ENCODE measurements at places on chromosomes 7 and 10.
A peak's percentile ranks its signal among the peaks of the same experiment; 100 is the strongest.

DNA sequence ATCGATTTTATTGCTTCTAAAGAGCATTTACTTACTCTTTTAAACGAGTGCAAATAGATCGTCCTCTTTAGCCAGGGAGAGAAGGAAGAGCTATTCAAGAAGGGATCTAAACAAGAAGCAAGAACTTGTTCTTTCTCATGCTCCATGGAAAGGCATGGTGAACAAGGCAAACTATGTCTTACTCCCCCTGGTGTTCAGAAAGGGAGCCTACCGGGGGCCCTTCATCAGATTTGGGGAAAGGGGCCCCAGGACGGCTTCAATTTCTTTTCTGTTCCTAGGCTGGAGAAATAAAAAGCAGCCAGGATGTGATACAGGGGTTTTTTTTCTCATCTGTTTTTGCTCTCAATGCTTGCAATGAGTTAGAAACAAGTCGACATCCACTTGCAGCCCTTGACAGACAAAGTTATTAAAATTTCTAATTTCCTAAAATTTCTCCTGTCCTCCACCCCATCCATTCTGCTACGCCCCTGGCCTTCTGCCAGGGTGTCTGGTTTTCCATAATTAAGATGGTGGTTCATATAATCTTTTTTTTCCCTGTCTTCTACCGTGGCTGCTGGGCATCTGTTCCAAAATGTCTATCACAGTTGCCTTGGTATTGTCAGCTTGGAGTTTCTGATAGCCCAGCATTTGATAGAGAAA is 214.4 kb downstream of the CREB5 start:
- DNase-seq, result no peak

GRCh38 chr10:48289501-48290238 is 15.2 kb upstream of the FRMPD2 start:
- peak; percentile 15 for DNase-seq

DNA sequence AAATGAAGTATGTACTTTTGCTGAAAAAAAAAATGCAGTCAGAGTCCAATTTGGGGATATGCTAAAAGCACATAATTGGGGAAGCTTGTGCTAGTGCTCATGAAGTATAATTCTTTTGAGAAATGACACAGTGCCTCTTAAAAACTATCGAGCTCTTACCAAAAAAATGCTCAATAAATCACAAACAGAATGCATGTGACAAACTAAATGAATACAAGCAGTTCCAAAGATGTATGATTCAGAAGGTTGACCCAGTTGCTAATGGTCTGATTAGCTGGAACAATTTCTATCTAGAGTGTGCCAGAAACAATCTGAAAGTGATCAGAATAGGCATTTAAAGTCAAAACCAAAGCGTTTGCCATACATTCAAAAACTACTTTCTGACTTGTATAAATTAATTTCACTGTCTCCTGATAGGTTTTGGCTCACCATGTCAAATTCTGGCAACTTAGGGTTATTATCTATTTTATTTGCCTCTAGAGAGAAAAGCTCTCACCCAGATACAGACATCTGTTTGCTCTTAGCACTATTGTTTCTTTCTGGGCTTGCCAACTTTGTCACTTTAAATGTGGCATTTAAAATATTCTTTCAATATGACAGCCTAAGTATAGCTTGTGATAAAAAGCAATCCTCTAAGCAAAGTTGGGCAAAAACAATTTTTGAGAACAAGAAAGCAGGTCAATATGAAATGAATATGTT is 114.7 kb upstream of the AHR start:
- no peak for DNase-seq

- no peak for DNase-seq
Measured at GRCh38 chr10:25176421-25176968, 1.7 kb downstream of the GPR158 start.

- no peak for DNase-seq
Measured at GRCh38 chr10:96670786-96671185, 49.5 kb downstream of the PIK3AP1 start.

GRCh38 chr7:106779877-106780276 is 85.2 kb upstream of the PIK3CG start:
- DNase-seq, result no peak

- no peak for DNase-seq
Measured at GRCh38 chr7:144508702-144509101, 105.2 kb upstream of the NOBOX start.

DNA sequence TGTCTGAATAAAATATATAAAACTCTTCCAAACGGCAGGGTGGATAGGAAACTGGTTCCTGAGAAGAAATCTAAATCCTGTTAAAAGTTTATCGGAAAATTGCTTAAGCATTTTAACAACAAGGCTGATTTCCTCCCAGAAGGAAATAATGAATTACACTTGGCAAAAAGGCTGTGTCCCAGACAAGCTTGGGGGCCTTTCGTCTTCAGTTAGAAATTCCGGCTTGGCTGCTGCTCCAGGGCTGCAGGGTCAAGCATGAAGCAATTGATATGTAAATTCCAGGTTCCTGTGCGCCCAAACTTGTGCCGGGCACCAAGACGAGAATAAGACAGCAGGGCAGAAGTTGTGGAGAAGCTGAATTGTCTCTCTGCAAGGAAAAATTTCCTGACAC is 38.0 kb upstream of the LBX1 start:
- no peak for DNase-seq

- DNase-seq, result no peak
Measured at GRCh38 chr10:123565691-123566660, 100.2 kb upstream of the GPR26 start.

- no peak for DNase-seq
Measured at GRCh38 chr10:3201796-3202195, 29.2 kb upstream of the PITRM1 start.

- no peak for DNase-seq
Measured at GRCh38 chr7:35545831-35546230, 149.1 kb downstream of the HERPUD2 start.

GRCh38 chr10:89547853-89548513 is 12.6 kb upstream of the SLC16A12 start:
- DNase-seq, result no peak

GRCh38 chr7:93284908-93285307 is 52.7 kb downstream of the VPS50 start:
- no peak for DNase-seq

GRCh38 chr7:14720785-14721184 is 181.8 kb downstream of the DGKB start:
- DNase-seq, result no peak

DNA sequence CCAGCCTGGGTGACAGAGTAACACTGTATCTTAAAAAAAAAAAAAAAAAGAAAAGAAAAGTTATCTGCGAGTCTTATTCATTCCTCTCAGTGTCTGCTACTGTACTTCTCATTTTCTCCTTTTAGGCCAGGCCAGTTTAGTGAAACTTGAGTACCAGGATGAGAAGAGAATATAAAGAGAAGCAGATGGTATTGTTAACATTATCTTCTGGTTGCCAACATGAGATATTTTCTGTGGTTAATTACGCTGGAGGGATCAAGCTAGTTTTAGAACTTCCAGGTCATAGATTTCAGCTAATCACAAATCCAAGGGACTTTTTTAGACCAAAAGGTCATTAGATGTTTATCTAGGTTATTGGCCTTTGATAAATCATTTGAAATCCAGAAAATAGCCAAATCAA is 252.6 kb upstream of the SMIM30 start:
- no peak for DNase-seq

- no peak for DNase-seq
Measured at GRCh38 chr7:44972562-44972961, 6.3 kb downstream of the MYO1G start.

DNA sequence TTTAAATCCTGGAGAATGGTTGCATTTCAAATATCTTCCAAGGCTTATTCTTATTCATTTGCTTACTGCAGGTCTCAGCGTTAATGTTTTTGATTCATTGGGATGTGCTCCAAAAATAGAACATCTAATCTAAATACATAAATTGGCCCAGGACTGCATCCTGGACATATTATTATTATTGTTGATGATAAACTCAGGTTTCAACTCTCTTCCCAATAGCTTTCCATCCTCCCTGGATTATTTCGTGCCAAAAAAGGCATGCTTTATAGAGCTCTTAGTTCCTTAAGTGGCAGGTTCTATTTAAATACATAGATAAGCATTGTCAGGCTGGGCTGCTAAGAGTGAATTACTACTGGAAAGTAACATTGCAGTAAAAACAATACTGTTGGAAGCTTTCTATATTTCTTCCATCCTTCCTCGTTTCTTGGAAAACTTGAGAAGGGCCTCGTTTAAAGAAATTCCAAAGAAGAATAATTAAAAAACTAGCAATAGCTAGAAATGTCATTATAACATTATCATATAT is 14.7 kb upstream of the PRKAR2B start:
- DNase-seq, result no peak

- no peak for DNase-seq
Measured at GRCh38 chr7:90648834-90649233, 52.7 kb downstream of the CDK14 start.

GRCh38 chr10:121510201-121510771 is 88.0 kb downstream of the FGFR2 start:
- no peak for DNase-seq

DNA sequence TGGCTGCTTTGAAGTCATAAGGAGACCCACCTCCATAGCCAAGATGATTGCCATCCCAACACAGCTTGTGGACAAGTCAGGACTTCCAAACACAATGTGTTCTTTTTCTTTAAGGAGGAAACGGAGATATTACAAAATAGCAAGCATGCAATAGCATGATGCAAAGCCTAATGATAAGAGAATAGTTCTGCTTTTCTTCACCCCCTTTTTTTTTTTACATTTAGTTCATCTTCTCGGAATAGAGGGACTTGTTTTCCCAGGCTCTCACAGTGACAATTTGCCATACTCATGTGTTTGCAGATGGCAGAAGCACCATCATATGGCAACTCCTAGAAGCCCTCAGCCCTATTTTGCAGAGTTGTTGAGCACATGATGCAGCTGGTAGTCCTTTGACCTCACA is 119.8 kb downstream of the ITGB8 start:
- no peak for DNase-seq

- no peak for DNase-seq
Measured at GRCh38 chr10:44020322-44021111, 364.4 kb downstream of the CXCL12 start.

DNA sequence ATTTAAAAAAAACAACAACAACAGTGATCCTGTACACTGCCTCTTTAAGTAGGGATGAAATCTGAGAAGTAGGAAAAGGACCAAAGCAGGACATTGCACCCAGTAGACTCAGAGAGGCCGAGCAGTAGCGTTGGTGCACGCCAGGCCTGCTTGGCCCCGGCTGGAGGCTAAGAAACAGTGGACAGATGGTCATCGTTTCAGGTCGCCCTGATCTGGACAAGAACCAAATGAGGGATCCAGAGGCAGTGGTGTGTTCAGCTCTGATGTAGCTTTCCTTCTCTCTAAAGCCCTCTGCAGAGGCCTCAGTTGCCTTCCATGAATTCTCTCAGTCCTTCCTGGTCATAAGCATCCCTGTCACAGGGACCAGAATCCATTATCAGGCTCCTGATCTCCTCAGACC is 142.2 kb upstream of the CDCA7L start:
- DNase-seq, result no peak

DNA sequence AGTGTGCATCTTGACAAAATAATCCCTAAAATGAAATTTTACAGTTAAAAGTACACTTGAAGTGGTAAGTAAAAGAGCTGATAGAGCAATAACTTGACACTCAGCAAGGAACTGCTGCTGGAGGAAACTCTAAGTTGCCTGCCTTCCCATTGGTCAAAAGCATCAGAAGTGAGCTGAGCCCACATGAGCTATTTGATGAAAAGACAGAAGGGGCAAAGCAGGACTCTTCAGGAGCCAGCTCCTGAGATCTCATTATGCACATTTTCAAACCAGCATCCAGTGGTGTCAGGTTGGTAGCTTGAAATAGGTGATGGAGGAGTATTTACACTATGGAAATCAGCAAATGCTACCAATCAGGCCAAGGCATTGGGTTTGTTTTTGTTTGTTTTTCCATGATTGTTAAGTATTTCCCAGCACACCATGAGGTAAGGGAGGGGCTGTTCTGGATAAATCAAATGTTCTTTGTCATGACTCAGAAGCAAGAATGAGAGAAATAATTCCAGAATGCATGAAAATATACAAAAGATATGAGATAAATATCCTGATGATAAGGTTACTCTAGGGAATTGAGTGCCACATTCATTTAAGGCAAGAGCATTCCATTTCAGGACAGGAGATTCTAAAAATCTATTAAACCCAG is 316.6 kb downstream of the SNX13 start:
- DNase-seq, result no peak

GRCh38 chr7:33243319-33243881 is 114.0 kb downstream of the BBS9 start:
- DNase-seq, result no peak

DNA sequence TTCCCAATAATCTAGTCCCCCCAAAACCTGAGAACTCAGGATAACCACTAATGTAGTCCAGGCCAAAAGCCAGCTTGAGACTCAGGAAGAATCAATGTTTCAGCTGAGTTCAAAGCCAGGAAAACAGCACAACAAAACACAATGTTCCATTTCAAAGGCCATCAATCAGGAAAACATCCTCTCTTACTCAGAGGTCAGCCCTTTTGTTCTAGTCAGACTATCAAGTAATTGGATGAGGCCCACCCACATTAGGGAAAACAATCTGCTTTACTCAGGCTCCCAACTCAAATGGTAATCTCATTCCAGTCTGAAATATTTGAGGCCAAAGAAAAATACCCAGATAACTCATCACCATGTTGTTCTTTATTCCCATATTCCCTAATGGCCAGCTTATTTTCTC is 152.2 kb downstream of the SDHAF3 start:
- DNase-seq, result no peak

GRCh38 chr7:108463613-108464012 is 7.4 kb upstream of the NRCAM start:
- DNase-seq, result no peak

Data from stimulated activated CD8-positive, alpha-beta memory T cell treated with anti-CD3 and anti-CD28 coated beads, Interleukin-4, amount 100 ng/mL, for 1 hour (primary cell).